Peyer's patch (tissue), 4 donors: ENCODE measurements at places on chromosomes 2 and 18. TPM values are rescaled to one million over a fixed set of nuclear protein-coding genes. Genes with fewer than 3 reads are reported as not detected.

Gene EFHD1
- 1.9 TPM for total RNA-seq

Gene FEV
- total RNA-seq, result 6.7 TPM

Gene CXCR1
- total RNA-seq, result not detected

Gene ZNF396
- 6.6 TPM for total RNA-seq

Gene MREG
- 7.7 TPM for total RNA-seq

Gene ZAP70
- 25.6 TPM for total RNA-seq

Gene EFR3B
- 0.83 TPM for total RNA-seq

Gene LCT
- 14.9 TPM for total RNA-seq

Gene AQP12B
- total RNA-seq, result not detected

Gene UPP2
- total RNA-seq, result not detected

Gene SPHKAP
- total RNA-seq, result not detected
